NCI-H1092 (cell line): ENCODE measurements at places on chromosomes 1 and 21.

DNA sequence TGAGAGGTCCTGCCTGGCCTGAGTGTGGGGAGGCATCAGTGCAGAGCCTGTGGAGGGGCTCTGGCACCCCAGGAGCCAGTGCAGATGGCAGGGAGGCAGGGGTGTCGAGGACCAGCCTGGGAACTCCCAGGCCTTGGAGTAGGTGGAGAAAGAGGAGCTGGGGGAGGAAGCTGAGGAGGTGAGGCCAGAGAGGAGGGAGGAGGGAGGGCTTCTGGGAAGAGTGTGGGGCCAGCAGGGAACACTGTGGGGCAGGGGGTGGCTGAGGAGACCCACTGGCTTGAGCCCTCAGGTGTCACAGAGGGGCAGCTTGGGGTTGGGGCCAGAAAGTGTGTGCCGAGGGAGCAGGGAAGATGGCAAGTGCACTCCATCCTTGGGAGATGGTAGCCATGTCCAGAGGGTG, 3.8 kb downstream of the COQ8A start:
- no peak for DNase-seq

DNA sequence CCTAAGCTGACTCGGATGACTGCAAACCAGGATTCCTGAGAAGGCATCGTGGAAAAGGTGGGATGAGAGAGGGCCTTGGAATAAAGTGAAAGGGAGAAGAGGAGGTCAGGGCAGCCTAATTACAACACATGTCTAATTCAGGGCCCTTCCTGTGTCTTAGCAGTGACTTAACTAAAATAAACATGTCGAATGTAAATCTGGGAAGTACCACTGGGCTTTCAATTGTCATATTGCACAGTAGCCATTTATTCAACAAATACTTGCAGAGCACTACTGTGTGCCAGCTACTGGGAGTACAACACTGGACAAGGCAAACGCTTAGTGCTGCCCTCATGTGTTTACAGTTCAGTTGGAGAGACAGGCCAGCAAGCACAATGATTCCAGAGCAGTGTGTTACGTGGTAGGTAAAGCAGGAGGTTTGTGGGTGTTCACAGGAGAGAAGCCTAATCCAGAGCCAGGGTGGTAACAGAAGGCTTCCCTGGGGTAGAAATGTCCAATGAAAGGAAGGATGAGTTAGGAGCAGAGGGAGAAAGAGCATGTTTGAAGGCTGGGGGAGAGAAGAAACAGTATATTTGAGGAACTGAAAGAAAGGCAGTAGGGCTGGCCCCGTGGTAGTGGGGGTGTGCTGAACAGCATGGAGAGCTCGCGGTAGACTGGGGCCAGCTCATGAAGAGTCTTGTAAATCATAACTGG, 38.0 kb upstream of the RASAL2 start:
- DNase-seq: no peak

DNA sequence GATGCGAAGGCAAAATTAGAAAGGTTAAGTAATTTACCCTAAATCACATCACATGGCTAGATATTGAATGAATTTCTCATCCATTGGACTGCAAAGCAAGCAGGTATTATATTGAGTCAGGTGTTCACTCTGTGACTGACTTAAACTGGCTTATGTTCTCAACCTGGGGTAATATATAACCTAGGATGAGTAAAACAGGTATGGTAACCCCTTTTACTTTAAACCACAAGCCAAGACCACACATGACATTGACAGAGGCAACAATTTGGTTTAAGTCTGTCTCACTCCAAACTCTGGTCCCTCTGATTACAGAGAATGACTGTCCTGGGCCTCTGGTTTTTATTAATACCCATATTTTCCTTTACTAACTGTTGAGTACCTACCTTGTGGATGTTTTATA, 33.3 kb downstream of the MAEL start:
- no peak for DNase-seq

DNA sequence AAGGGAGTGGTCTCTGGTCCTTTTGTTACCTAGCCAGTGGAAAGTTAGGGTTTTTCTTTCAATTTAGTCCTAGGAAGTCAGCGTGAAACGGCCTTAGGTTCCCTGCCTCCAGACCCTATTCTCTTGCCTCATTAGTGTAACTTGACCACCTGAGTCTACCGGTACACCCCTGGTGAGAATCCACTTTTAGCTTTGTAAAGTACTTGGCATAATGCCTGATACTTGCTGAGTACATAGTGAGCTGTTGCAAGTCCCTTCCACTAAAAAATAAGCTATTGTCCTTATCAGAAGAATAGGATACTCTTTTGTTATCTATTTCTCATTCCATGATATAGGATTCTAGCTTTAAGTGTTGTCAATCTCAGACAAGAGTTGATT, 228.8 kb downstream of the ST6GALNAC3 start:
- no peak for DNase-seq

- DNase-seq: no peak
Measured at GRCh38 chr1:42837709-42838108, 8.7 kb upstream of the ZNF691 start.

DNA sequence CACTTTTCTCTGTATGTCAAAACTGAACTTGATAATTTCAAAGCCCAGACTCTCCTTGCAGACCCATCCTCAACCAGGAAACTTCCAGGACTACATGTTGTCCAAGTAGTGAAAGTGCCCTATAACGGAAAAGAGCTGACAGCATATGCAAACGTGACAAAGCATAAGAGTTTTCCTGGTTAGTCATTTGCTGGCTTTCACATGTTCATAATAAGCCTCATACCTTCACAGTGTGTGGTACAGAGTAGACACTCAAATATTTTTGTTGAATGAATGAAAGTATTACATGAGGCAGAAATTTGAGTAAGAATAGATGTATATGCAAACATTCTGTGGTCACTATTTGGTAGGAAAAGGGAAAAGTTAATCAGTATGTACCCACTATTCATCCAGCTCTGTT, 473.3 kb downstream of the MRPL39 start:
- DNase-seq: no peak

GRCh38 chr1:64280001-64280400, 76.6 kb downstream of the UBE2U start:
- DNase-seq: no peak

DNA sequence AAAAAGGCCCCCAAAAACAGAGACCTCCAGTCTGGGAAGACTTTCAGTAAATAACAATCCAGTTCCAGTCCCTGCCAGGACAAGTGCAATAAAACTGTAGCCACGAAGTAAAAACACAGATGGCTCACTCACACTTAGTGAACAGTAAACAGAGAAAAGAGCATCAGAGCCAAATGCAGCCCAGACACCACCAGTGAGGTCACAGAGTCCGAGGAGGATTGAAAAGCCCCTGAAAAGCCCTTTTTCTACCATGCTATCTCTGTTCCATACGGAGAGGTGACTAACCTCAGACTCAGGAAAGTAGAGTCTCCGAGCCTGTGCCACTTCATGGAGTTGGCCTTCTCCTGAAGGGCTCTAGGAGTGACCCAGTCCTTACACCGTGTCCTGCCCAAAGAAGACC, 84.5 kb downstream of the COLGALT2 start:
- DNase-seq: no peak

- no peak for DNase-seq
Measured at GRCh38 chr1:103387898-103388297, 137.6 kb upstream of the RNPC3 start.

GRCh38 chr21:45140346-45140940, 66.1 kb downstream of the ADARB1 start:
- peak; percentile 76 for DNase-seq

DNA sequence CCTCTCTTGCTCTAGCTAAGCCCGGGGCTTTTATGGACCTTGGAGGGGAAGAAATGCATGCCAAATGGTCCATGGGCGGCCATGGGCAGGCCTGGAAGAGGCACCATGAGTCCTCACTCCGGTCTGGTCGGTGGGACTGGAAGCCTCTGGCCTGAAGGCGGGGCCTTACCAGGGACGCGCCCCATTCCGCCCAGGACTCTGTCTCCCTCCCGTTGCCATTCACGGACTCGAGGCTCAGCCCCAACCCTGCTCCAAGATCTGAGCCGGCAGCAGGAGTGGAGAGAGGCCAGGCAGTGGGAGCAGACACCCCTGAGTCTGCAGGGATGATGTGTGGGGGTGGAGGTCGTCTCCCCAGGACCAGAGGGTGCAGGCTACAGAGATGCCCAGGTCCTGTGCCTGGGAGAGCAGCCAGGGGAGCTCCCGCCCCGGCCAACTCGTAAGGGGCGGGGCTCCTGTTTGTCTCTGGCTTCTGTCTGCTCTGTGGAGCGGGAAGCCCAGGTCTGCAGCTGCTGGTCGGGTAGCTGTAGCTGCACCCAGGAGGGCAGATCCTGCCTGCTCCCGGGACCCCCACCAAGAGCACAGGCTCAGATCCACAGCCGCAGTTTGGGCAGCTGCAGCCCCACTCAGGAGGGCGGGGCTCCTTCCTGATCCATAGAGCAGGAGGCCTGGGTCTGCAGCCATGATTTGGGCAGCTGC, 8.3 kb upstream of the KANK4 start:
- DNase-seq: no peak

- DNase-seq: no peak
Measured at GRCh38 chr1:48692235-48692634, 84.5 kb downstream of the BEND5 start.

DNA sequence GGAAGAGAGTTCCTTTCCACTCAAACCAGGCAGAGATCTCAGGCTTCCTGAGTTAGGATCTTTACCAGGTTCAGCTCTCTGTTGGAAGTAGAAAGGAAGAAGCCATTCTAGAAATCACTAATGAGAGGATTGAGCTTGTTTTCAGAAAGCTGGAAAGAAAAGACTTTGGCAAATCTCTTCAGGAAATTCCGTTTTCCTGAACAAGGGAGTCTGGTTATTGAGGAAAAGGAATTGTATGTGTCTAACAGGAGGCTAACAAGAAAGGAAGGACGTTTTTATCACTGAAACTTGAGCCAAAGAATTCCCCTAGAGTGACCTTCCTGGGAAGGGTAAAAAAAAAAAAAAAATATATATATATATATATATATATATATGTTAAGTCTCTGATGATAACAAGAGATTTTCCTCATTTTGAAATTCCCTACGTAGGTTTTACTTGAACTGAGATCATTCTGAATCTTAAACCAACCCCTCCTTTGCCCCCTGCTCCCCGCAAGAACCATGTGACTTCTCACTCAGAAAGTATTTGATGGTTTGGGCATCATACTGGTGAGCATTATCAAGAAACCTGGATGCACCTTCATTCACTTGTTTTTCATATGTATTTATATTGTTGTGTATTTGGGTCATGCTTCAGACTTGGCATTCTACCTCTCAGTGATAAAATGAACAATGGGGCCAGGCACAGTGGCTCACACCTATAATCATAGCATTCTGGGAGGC, 98.4 kb upstream of the BMP8A start:
- DNase-seq: no peak

- no peak for DNase-seq
Measured at GRCh38 chr1:204091787-204092312, 18.9 kb downstream of the SOX13 start.

- no peak for DNase-seq
Measured at GRCh38 chr1:51989582-51990477, 670 bp downstream of the RAB3B start.

GRCh38 chr1:22228505-22228911, 85.6 kb upstream of the WNT4 start:
- DNase-seq: no peak

- DNase-seq: peak; percentile 6
Measured at GRCh38 chr1:78839704-78840277, 166.7 kb downstream of the ADGRL4 start.

GRCh38 chr1:201982623-201983379, at the start of gene RNPEP:
TSS of gene RNPEP (plus strand) at chr1:201982648. CDS start at chr1:201982667, 19 bp downstream.
- peak; percentile 49 for DNase-seq

- no peak for DNase-seq
Measured at GRCh38 chr1:54277451-54278341, 77.7 kb downstream of the MRPL37 start.

DNA sequence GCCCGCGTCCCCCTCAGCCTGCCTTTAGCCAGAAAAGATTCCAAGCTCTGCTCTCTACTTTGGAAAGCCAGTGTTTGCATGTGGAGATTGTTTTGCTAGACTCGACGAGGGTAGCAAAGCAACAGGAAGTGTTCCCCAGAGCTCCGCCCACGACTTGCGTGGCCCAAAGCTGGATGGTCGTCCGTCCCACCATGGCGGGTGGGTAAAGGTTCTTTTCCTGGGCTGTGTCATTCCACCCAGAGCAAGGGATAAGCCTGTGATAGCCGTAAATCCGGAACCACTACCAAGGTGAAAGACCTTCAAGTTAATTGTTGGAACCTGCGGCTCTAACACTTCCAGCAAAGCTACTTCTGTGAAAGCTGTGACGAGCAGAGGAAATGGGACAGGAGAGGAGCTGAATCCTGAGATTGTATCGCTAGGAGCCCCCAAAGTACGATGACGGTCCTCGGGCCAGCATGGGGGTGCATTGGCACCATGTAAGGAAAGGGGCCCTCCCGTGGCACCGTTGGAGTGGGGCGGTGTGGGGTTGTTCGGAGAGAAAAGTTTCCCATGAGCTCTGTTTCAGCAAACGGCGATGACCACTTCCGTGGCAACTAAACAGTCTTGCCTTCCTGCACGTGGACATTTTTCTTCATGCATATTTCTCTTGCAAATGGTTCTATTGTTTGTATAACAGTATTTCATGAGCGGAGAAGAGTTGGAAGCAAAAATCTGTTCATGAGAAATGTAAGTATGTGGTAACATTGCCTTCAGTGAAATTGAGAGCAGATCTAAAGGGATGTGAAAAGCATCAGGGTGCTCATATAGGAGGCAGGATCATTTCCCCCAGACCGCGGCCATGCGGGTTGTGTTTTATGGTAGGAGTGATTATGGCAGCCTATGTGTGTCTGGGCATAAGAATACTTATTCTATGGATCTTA, 8.4 kb downstream of the MX2 start:
- DNase-seq: no peak

- no peak for DNase-seq
Measured at GRCh38 chr21:41576013-41576615, 68.2 kb upstream of the TMPRSS2 start.

- DNase-seq: no peak
Measured at GRCh38 chr1:19257178-19257914, 5.7 kb downstream of the MRTO4 start.

GRCh38 chr1:151846062-151846568, 6.5 kb upstream of the C2CD4D start:
- no peak for DNase-seq

DNA sequence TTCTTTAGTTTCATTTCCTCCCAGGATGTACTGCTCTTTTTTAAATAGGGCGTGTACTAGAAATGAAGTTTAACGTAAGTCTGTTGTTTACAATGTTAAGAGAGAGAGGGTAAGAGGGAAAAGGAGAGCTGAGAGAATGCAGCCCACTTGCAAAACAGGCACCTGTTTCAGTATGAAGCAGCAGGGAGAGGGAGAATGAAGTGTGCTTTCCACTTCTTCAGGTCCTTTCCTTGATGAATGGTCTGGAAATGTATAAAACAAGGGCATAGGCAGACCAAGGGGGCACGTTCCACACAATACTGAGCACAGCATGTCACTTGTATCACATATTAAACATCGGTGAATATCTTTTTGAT, 2.0 kb downstream of the KCNA3 start:
- no peak for DNase-seq
